ENCODE measurements at places on chromosomes 5 and 9.

GRCh38 chr5:17928581-17928981 lies 294.3 kb downstream of the TAF11L14 start:
- no peak for DNase-seq

DNA sequence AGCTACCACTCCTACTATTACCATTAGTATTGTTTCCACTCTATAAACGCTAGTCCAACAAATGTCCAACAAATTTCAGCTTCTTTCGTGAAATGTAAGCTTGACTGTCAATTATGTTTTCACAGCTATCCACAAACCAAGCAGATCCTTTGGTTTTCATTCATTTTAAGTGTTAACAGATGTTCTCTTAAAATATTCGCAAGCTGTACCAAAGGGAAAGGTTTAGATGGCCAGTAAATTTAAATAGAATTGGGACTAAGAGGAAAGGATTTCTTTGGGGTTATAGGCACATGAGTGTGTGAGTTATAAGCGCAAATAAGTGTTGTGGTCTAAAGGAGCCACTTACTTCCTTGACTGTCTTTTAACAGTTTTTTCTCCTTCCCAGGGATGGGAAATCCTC lies 136.8 kb upstream of the ADRA1B start:
- DNase-seq = no peak

- DNase-seq = no peak
These were observed 210.2 kb upstream of the ACTBL2 start for GRCh38 chr5:57692582-57693487.

- no peak for DNase-seq
These were observed 245.6 kb downstream of the LURAP1L start for GRCh38 chr9:13020146-13021040.

- DNase-seq = no peak
These were observed 5.1 kb downstream of the TBC1D13 start for GRCh38 chr9:128792134-128792533.

DNA sequence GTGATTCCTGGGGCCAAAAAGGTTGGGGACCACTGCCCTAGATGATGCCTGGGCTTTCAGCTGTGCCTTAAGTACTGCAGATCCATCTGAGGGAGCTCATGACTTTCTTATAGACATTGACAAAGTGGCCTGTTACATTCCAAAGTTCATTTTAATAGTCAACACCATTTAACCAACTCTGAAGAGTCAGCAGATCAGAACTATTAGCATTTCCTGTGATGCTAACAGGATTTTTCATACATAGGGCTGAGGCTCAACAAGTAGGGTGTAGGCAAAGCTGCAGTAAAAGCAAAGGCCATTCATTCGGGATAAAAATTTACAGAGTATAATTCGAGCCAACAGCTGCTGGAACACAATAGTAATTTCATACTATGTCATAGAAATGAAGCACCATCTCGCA lies 105.4 kb downstream of the LPAR1 start:
- no peak for DNase-seq

- DNase-seq = no peak
These were observed 106.2 kb downstream of the SEMA5A start for GRCh38 chr5:9439531-9440292.

- no peak for DNase-seq
These were observed 24.1 kb downstream of the IL33 start for GRCh38 chr9:6239694-6240093.

- DNase-seq = no peak
These were observed 147.4 kb downstream of the ACTBL2 start for GRCh38 chr5:57335092-57335660.

DNA sequence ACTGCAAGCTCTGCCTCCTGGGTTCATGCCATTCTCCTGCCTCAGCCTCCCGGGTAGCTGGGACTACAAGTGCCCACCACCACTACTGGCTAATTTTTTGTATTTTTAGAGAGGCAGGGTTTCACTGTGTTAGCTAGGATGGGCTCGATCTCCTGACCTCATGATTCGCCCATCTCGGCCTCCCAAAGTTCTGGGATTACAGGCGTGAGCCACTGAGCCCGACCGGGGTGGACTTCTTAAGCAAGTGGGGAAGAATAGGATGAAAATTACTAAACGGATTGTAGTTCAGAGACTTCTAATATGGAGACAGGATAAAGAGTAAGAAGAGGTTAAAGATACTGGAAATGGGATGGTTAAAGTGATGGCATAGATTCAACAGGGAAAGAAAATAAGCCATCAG lies 132.3 kb upstream of the IRX2 start:
- DNase-seq = no peak

- no peak for DNase-seq
These were observed 106.8 kb upstream of the FBN2 start for GRCh38 chr5:128644863-128645262.

- no peak for DNase-seq
These were observed 27.6 kb downstream of the KIF4B start for GRCh38 chr5:155040984-155041653.

GRCh38 chr5:62727184-62727583 lies 148.6 kb downstream of the LRRC70 start:
- no peak for DNase-seq

DNA sequence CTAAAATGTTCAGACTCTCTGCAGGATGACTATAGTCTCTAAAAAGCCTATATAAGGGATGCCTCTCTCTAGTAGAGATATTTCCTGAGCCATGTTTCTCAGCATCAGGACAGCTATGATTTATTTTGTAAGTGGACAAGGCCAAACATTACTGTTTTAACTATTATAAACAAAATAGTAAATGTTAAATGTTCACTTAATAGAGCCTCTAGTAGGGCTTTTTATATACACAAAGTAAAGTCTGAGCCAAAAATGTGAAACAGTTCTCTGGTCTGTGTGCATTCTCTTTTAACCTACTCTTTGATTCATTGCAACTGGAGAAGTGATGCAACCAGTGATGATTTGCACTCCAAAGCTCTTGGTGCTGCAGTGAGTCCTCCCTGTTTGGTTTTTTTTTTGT lies 220.5 kb downstream of the GDNF start:
- DNase-seq = no peak

GRCh38 chr5:82754759-82755158 lies 322.4 kb downstream of the TMEM167A start:
- DNase-seq = no peak

- no peak for DNase-seq
These were observed 4.6 kb upstream of the DUSP1 start for GRCh38 chr5:172775326-172776234.

DNA sequence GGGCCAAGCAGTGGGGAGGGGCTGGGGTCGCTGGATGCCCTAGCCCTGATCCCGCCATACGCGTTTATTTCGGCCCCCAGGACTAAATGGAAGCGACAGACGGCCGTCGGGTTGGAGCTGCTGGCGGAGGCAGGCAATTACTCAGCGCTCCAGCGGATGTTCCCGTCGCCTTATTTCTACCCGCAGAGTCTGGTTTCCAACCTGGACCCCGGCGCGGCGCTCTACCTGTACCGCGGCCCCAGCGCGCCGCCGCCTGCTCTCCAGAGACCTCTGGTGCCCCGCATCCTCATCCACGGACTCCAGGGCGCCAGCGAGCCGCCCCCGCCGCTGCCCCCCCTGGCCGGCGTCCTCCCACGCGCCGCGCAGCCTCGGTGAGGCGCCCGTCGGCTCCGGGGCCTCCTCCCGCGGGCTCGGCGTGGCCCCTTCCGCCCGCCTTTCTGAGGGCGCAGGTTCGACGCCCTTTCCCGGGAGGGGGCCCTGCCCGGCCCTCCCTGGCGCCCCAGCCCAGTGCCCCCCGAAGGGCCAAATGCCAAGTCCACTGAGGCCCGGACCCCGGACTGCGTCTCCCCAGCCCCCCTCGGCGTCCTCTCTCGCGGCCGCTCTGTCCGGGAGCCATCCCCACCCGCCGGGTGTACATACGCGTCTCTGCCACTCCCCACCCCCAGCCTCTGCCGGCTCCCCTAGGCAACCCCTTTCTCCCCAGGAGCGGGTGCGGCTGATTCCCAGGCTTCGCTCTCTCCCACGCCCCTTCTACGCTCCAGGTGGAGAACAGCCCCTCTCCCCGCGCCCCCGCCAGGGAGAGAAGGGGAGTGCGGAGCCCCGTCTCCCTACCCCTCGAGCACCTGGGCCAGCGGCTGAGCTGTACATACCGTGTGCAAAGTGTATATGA lies 7.0 kb downstream of the BARHL1 start:
- no peak for DNase-seq

DNA sequence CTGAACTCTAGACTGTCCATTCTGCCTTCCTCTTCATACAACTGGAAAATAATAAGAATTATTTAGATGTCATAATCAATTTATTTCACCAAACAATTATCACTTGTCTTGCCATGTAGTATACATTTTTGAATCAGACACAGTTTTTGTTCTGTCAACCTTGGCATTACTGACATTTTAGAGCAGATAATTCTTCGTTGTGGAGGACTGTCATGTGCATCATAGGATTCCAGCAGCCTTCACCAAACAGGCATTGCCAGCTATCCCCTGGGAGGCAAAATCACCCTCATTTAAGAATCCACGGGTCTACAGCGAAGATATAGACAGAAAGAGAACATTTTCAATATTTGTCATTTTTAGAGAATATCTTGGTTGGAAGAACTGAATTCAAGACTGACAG lies 293.9 kb downstream of the KDM4C start:
- no peak for DNase-seq

- no peak for DNase-seq
These were observed 20.5 kb upstream of the PITX1 start for GRCh38 chr5:135054546-135054945.

- no peak for DNase-seq
These were observed 616.2 kb downstream of the DNAH5 start for GRCh38 chr5:13328316-13328715.

- no peak for DNase-seq
These were observed 5.2 kb downstream of the BASP1 start for GRCh38 chr5:17222664-17223063.

DNA sequence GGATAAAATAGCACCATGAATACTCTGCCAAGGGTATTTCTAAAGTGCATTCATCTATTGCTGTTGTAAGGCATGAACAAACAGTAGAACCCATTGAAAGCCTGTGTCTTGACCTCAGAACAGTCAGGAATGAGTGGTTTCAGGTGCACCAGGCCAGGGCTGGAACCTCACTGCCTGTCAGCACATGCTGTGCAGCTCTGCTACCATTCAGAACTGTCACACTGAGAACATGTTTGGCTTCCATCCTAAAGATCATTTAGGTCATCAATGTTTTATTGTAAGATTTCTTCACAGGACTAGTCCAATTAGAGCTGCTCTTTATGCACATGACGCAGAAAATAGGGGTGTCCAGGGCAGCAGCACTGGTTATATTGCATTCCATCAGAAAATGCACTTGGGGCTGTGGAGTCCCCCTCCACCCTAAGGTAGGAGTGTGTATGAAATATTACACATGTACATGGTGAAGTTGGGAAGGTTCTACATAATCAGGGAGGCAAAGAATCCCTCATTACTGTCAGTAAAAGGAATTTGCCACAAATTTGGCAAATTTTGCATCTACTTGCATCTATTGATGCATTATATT lies 408.0 kb downstream of the CTNND2 start:
- DNase-seq = no peak

All from CD4-positive, alpha-beta T cell treated with Interleukin-6 at 100 ng/mL for 8 hours (primary cell).